ENCODE measurements at places on chromosomes 11 and 22.

GRCh38 chr11:61009392-61010275, 38.2 kb downstream of the CD6 start:
- DNase-seq: no peak

DNA sequence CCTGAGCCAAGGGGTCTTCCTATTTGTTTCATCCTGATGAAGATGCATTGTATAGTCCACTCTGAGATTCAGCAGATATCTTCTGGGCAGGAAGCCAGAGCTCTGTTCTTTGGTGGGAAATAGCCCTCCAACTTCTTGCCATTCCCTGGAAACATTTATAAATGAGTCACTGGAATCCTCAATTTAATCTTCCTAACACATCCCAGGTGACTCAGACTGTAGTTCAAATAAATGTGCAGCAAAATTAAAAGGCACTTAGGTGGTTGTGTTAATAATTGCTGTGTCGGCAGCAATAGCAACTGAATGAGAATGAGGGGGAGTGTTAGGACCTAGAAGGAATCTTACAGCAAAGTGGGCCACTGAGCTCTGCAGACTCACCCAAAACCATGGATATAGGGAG, 108.6 kb downstream of the INSC start:
- no peak for DNase-seq

DNA sequence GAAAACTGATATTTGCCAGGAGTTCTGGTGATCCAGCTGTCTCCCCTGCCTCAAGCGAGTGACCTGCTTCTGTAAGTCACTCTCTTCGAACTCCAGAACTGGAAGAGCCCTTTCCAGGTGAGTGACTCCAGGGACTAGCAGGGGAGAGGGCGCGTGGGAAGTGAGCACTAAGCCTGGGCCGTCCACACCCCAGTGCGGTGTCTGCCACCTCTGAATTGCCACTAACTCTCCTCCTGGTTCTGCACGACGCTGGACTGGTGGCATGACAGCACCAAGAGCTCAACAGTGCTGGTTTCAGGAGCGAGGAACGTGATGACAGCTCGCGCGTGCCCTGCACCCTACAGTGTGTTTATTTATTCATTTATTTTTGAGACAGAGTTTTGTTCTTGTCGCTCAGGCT, 22.9 kb downstream of the KIAA0930 start:
- DNase-seq: no peak

- peak; percentile 49 for DNase-seq
These were observed 75.3 kb downstream of the PDE2A start for GRCh38 chr11:72598906-72599305.

- DNase-seq: no peak
These were observed 940.9 kb downstream of the BRD1 start for GRCh38 chr22:48886604-48887393.

GRCh38 chr11:113681711-113682413, 24.2 kb downstream of the TMPRSS5 start:
- no peak for DNase-seq

GRCh38 chr11:125370561-125371389, 125.3 kb downstream of the FEZ1 start:
- no peak for DNase-seq

GRCh38 chr11:1392561-1392960, 2.8 kb downstream of the BRSK2 start:
- no peak for DNase-seq

GRCh38 chr11:112161012-112161411, 2.9 kb downstream of the IL18 start:
- no peak for DNase-seq

GRCh38 chr11:120694726-120695125, 183.2 kb downstream of the GRIK4 start:
- DNase-seq: no peak

GRCh38 chr11:30328681-30329080, 5.8 kb downstream of the ARL14EP start:
- no peak for DNase-seq

GRCh38 chr11:64844330-64845128, at the start of gene CDC42BPG:
CDC42BPG (minus strand) TSS chr11:64844653; CDS start chr11:64844569, 84 bp downstream.
- peak; percentile 15 for DNase-seq

DNA sequence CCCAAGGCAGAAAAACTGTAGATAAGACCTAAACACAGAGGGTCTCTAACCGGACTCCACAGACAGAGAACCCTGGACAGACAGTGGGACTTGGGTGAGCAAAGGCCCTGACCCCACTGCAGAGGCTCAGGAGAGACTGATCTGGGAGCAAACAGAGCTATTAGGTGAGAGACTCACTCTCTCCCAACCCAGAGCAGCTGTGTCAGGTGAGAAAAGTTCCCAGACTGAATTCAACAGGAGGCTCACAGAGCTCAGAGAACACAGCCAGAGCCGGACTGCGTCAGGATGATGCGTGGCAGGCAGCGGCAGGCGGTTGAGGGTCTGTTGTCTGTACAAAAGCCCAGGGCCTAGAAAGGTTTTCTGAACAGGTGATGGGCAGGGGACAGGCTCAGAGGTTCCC, 5.5 kb downstream of the RFPL2 start:
- DNase-seq: no peak

DNA sequence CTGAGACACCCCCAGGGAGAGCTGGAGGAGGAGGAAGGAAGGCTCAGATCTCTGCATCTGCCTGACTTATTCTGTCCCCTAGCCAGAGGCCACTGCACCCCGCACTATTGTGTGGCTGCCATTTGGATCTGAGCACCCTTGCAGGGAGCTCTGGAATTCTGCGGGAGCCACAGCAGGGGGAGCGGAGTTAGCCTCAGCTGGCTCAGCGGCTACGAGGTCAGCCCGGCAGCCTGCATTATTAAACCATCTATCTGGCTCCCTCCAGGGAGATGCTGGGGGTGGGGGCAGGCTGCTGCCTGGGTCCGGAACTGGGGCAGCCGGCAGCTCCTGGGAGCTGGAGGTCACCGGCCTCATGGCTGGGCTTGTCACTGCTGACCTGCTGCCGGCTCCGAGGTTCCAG, 6.5 kb upstream of the ELFN2 start:
- no peak for DNase-seq

DNA sequence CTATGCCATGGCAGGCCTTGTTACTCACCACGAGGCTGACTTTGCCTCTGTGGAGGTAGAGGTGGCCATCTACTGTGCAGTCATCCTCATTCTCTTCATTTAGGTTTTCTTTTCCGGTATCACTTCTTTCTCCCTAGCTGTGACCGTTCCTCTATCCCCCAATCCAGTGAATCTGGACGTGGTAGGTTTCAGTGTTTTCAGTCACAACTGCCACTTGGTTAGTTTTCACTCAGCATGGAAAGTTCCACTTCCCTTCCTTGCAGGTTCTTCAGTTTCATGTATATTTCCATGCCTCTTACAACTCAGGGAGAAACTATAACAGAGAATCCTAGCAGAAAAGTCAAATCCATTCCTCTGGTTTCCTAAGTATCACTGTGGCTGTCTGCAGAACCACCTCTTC, 1.9 kb downstream of the HPS4 start:
- no peak for DNase-seq

DNA sequence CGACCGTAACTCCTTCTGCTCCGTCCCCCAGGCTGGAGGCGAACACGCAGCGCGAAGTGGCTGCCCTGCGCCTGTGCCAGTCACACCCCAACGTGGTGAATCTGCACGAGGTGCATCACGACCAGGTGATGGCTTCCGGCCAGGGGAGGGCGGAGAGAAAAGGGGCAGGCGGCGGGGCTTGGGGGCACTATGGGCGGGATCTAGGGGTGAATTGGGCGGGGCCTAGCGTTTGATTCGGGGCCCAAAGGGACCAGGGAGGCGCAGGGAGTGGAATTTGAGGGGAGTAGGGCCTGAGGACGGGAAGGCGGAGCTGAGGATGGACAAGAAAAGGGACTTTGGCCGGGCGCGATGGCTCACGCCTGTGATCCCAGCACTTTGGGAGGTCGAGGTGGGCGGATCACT, 9.7 kb downstream of the RPS6KA4 start:
- no peak for DNase-seq

DNA sequence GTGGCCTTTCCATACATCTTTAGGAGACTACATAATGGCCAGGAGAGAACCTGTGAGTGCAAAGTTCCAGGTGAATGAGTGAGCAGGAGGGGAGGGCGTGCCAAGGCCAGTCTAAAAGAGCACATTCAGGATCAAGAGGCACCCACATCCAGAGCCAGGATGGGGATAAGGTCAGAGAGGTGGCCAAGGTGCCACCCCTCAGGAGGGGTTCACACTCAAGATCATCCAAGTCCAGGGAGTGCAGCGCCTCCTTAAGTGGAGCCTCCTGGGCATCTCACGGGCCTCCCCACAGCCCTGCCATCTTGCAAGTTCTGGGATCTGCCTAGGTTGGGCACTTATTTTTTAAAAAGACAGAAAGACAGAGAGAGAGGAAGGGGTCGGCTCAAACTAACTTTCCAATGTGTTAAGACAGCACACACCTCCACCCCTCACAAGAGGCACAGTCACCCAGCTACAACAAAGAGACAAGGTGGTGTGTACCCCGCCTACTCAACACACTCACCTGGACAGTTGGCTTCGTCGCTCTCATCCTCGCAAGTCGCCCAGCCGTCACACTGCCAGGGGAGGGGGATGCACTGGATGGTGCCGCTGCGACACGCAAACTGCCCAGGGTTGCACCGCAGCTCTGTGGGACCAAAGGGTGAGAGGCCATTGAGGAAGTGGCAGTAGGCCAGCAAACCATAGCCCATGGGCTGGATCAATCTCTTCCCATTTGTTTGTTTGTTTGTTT, 33.2 kb downstream of the DGCR2 start:
- DNase-seq: no peak

DNA sequence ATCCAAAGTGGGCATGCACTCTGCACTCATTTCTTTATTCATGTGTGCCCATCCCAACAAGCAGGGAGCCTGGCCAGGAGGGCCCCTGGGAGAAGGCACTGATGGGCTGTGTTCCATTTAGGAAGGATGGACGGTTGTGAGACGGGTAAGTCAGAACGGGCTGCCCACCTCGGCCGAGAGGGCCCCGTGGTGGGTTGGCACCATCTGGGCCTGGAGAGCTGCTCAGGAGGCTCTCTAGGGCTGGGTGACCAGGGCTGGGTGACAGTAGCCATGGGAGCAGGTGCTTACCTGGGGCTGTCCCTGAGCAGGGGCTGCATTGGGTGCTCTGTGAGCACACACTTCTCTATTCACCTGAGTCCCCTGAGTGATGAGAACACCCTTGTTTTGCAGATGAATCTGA, 129.3 kb upstream of the B3GAT1 start:
- DNase-seq: no peak

DNA sequence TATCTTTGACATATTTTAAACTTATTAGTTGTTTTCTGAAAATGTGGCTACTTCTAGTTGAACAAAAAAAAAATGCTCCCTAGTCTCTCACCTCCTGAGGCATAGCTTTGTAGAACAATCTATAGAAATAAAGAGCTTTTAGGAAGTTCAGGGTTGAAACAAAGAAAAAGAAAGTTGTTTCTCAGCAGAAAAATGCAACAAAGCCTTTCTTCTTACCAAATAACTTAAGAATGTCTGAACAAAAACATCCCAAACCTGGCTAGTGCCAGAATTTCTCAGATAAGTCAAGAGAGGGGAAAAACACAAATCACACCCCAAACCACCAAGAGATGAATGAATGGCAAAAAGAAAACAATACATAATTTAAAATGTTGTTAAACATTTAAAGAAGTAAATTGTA, 114.1 kb downstream of the MAML2 start:
- no peak for DNase-seq

- peak; percentile 77 for DNase-seq
These were observed 18.6 kb downstream of the IRAG1 start for GRCh38 chr11:10674911-10675440.

DNA sequence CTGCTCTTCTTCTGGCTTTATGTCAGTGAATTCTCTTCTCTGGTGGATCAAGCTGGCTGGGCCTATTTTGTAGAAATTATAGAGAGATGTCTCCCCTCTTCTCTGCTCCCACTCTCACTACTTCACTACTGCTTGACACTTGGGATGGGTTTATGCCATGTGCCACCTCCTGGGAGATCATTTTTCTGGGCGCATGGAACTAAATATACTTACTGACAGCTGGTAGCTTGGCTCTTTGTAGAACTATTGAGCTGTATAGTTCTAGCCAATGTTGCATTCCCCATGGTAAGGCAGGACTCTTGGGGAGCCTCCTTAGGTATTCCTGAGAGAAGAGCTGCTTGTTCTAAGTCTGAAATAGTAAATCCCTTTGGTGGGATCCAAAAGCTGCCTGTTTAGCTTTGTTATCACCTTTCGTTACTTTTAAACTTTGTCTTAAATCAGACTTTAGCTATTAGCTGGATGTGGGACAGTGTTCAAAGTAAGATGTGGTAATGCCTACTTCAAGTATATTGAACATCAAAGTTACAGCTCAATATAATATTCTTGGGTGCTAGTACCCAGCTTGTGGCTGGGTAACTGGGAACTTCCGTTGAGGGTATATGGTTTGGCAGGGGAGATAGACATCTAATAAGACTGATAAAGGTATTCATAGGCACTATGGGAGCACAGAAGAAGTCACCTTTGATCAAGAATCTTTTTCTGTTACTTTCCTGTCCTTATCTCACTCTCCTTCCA, 87.5 kb upstream of the RRM1 start:
- DNase-seq: no peak

DNA sequence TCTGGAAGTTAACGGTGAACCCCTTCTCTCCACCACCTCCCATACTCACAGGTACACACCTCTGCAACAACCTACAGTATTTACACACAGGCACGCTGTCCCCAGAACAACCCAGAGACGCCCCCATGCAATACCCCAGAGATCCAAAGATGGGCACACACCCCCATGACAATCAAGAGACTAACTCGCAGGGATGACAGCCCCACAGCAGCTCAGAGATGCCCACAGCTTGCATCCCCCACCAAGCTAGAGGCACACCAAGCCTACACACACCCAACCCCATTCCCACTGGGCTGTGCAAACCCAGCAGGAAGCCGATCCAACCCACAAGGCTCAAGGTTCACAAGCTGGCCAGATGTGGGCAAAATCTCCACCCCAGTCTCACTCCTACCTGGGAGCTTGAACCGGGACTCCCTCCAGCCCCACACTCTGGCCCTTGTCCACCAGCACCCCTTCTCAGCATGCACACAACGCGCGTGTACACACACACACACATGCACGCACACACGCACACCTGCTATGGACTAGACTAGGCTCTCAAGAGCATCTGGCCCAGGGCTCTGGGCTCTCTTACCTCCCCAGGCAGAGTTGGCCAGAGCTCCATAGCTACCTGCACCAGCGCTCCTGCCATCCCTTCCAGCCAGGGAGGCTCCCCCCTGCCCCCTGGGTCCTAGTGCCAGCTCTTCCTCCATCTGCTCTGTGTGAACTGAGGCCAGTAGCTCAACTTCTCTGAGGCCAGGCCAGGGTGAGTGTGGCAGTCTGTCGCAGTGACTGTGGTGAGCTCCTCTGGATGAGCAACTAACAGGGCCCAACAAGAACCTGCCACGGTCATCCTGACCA, 11.5 kb downstream of the STARD10 start:
- no peak for DNase-seq

- no peak for DNase-seq
These were observed 13.9 kb downstream of the SLC35E4 start for GRCh38 chr22:30649430-30650007.
